ENCODE measurements at places on chromosomes 3 and 15. TPM values are rescaled to one million over a fixed set of nuclear protein-coding genes. Genes with fewer than 3 reads are reported as not detected.

DNA sequence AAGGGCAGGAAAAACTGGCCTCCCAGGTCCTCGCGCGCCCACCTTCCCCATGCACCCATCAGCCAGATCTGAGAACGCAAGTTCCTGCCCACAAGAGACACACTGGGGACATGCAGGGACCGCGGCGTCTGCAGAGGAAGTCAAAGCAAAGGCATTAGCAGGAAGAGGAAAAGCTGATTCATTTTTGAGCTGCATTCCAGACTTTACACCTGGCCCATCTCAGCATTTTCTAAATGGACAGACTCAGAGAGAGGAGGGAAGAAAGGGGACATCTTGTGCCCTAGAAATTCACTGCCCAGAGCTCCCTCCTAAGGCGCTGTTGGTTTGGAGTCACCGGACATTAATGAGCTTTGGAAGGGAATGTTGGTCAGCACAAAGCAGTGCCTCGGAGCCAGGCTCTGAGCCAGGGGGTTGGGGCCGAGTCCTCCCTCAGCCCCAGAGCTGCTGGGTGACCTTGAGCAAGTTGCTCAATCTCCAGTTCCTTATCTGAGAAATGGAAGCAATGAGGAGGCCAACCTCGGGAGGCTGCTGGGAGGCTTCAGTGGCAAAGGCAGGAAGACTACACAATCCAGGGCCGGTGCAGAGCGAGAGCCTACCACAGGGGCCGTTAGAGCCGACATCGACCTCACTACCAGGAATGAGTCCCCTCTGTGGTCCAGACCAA, 150.5 kb upstream of the IQSEC1 start:
- peaks cover 40% of the 10 kb centered on the region for H3K4me1 ChIP-seq
- H3K27me3 ChIP-seq, result no peaks in the 10 kb centered on the region

DNA sequence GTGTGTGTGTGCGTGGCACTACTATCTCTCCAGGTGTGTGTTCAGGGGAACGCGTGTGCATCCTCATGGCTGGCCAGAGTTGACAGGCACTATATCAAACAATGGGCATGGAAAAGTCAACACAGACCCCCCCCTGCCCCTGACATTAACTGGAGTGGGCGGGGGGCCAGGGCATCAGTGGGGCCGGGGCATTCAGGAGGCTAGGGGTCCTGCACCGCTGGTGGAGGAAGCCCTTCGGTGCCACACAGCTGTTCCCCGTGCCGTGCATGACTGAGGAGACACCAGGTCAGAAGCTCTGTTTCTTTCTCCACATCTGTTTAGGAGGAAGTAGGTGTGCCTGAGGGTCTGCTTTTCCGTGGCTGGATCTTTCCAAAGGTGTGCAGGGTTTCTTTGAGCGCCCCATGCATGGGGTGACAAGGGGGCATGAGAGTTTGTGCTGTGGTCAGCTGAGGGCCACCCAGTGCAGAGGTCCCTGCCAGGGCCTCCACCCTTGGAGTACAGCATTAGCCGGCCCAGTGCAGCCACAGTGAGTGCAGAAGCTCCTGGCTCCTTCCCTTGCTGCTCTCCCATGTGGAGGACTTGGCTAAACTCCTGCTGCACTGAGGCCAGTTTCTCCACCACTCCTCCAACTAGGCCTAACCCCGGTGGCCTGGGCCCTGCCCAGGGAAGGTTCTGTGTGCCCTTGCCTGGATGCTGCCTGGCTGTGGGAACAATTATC, 7.5 kb downstream of the C3orf22 start:
- H3K27me3 ChIP-seq, result peaks cover 5% of the 10 kb centered on the region
- no peak overlapping the region for H3K27ac ChIP-seq
- H3K36me3 ChIP-seq, result no peaks in the 10 kb centered on the region
- H3K4me3 ChIP-seq, result no peak overlapping the region

DNA sequence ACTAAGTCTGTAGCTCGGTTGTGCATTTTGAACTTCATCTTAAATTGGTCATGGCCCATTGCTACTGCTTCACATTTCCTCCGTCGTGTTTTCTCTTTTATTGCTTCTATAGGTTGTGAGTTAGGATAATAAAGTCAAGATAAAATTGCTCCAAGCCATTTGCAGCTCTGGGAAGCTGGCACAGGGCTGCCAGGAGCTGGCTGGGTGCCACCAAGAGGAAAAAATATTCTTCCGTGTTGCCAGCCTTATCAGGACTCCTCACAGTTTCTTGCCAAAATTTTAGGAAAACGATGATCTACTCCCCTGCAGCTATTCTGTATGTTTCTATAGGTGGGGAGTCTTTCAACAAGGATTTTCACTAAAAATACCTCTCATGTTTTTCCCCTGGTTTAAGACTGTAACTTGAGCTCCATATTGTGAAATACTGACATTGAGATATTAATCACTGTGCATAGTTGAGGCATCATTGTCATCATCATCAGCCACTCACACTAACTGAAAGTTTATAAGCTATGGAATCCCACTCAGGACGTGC, 55.4 kb upstream of the PIAS1 start:
- H3K36me3 ChIP-seq, result no peaks in the 10 kb centered on the region
- no peaks in the 10 kb centered on the region for H3K27me3 ChIP-seq
- no peak for DNase-seq
- no peak overlapping the region for H3K27ac ChIP-seq
- peaks cover 31% of the 10 kb centered on the region for H3K4me1 ChIP-seq

GRCh38 chr3:116148881-116149851, 296.1 kb downstream of the LSAMP start:
- H3K27me3 ChIP-seq, result no peaks in the 10 kb centered on the region
- H3K27ac ChIP-seq, result no peak overlapping the region
- no peaks in the 10 kb centered on the region for H3K36me3 ChIP-seq
- H3K4me1 ChIP-seq, result no peaks in the 10 kb centered on the region
- H3K4me3 ChIP-seq, result no peak overlapping the region

The MCTP2 gene
- polyA plus RNA-seq, result 8.6 TPM

DNA sequence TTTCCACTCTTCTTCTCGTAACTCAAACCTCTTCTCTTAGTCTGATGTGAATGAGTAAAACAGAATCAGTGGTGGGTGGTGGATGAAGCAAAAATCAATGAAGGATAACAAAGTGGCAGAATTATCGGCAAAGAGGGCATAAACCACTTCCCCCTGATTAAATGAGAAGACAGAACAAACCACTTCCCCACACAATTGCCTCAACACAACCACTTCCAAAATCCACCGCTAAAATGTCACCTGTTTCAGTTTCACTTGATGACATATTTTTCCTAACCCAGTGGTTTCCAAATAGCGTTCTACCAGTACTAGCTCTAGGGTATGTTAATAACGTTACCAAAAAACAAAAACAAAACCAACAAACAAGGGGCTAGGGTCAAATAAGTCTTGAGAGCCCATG, 478.7 kb upstream of the WNT5A start:
- H3K27me3 ChIP-seq, result no peaks in the 10 kb centered on the region
- no peak overlapping the region for H3K27ac ChIP-seq
- H3K4me3 ChIP-seq, result no peak overlapping the region
- DNase-seq, result no peak
- no peaks in the 10 kb centered on the region for H3K4me1 ChIP-seq
- H3K36me3 ChIP-seq, result no peaks in the 10 kb centered on the region

DNA sequence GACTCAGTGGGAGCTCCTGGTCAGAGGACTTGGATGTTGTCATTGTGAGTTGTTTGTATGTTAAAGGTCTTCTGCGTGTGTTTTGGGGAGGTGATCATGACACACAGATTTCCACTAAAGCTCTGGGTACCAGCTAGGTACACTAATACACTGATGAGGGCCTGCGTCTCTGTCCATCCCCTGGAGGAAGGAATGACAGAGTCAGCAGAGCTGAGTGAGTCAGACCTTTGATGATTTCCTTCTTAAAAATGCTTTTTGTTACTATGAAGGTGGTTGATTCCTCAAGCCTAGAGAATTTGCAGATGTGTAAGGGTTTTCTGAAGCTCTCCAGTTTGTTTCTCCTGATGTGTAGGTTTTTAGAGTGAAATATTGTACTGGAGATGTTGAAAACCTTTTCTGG, 424.1 kb upstream of the TPM1 start:
- no peaks in the 10 kb centered on the region for H3K36me3 ChIP-seq
- no peak overlapping the region for H3K27ac ChIP-seq
- H3K4me1 ChIP-seq, result no peaks in the 10 kb centered on the region
- no peak overlapping the region for H3K4me3 ChIP-seq
